ENCODE measurements at places on chromosomes 12 and 14.

DNA sequence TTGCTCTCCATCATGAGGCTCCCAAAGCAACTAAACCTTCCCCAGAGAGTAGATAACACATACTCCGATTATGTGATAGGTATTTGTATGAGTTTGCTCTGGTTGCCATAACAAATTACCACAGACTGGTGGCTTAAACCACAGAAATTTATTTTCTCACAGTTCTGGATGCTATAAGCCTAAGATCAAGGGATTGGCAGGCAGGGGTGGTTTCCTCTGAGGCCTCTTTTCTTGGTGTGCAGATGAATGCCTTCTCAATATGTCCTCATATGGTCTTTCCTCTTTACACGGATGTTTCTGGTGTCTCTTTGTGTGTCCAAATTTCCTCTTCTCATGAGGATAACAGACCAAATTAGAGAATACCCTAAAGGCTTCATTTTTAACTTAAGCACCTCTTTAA is 285.8 kb upstream of the GRIP1 start:
- H3K4me3 ChIP-seq: no peak overlapping the region
- no peaks in the 10 kb centered on the region for H3K36me3 ChIP-seq
- peaks cover 18% of the 10 kb centered on the region for H3K27me3 ChIP-seq
- no peaks in the 10 kb centered on the region for H3K4me1 ChIP-seq

GRCh38 chr14:106315436-106315835 is 789.1 kb downstream of the TMEM121 start:
- H3K36me3 ChIP-seq: no peaks in the 10 kb centered on the region
- no peak overlapping the region for H3K27ac ChIP-seq
- H3K4me3 ChIP-seq: no peak overlapping the region
- no peaks in the 10 kb centered on the region for H3K27me3 ChIP-seq
- peaks cover 18% of the 10 kb centered on the region for H3K4me1 ChIP-seq
- ATAC-seq: no peak

- no peaks in the 10 kb centered on the region for H3K27me3 ChIP-seq
- no peaks in the 10 kb centered on the region for H3K4me1 ChIP-seq
- no peak overlapping the region for H3K4me3 ChIP-seq
- no peaks in the 10 kb centered on the region for H3K36me3 ChIP-seq
Observed at GRCh38 chr14:38391334-38391733, 135.4 kb upstream of the CLEC14A start.

GRCh38 chr14:27091973-27092372 is 494.1 kb upstream of the NOVA1 start:
- no peaks in the 10 kb centered on the region for H3K36me3 ChIP-seq
- H3K27me3 ChIP-seq: no peaks in the 10 kb centered on the region
- no peak overlapping the region for H3K4me3 ChIP-seq
- H3K4me1 ChIP-seq: no peaks in the 10 kb centered on the region

GRCh38 chr14:43001731-43002130 is 1395.1 kb downstream of the LRFN5 start:
- H3K27me3 ChIP-seq: no peaks in the 10 kb centered on the region
- H3K4me3 ChIP-seq: no peak overlapping the region
- no peak for ATAC-seq
- H3K36me3 ChIP-seq: no peaks in the 10 kb centered on the region
- no peak overlapping the region for H3K27ac ChIP-seq

DNA sequence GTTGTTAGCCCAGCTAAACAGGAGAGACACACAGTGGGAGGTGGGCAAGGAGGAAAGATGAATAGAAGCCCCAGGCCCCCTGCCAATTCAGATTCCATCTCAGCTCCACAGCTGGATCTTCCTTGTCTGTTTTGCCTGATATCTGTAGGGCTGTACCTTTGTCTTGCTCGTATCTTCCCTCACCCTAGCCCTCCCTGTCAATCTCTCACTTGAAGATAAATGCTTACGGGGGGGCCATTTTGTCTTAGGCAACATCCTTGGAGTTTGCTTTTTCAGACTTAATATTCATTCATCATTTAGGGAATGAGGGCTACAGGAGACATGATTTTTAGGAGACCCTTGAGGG is 2.4 kb downstream of the KIF5A start:
- H3K27ac ChIP-seq: no peak overlapping the region

DNA sequence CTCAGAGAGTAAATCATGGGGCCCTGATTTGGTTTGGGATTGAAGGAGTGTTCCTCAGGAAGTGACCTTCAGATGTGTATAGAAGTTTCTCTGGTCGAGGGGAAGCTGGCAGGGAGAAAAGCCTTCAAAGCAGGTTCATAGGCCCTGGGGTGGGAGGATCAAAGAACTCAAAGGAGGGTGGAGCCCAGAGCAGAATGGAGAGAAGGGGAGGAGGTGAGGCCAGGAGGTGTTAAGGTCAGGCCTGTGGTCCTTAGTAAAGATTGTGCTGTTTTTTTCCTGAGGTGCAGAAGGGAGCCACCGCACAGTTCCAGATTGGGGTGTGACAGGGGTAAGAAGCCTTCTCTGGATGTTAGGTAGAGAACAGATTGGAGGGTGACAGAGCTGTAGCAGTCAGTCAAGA is 9.7 kb upstream of the CFAP251 start:
- H3K36me3 ChIP-seq: peaks cover 51% of the 10 kb centered on the region
- no peak overlapping the region for H3K4me3 ChIP-seq
- no peaks in the 10 kb centered on the region for H3K27me3 ChIP-seq
